ENCODE measurements at places on chromosomes 6 and 20. TPM values are rescaled to one million over a fixed set of nuclear protein-coding genes. Genes with fewer than 3 reads are reported as not detected.

Gene SLC32A1
- polyA plus RNA-seq = not detected

Gene MUC22
- polyA plus RNA-seq = not detected

Gene SLC22A2
- not detected for polyA plus RNA-seq

GRCh38 chr6:38549180-38549579, 90.5 kb downstream of the BTBD9 start:
- no peak overlapping the region for H3K4me3 ChIP-seq
- no peaks in the 10 kb centered on the region for H3K4me1 ChIP-seq
- H3K27ac ChIP-seq = no peak overlapping the region

- no peaks in the 10 kb centered on the region for H3K27me3 ChIP-seq
- H3K4me3 ChIP-seq = no peak overlapping the region
- no peak for DNase-seq
- no peak overlapping the region for H3K27ac ChIP-seq
Observed at GRCh38 chr6:104095661-104096416, 763.9 kb downstream of the HACE1 start.

DNA sequence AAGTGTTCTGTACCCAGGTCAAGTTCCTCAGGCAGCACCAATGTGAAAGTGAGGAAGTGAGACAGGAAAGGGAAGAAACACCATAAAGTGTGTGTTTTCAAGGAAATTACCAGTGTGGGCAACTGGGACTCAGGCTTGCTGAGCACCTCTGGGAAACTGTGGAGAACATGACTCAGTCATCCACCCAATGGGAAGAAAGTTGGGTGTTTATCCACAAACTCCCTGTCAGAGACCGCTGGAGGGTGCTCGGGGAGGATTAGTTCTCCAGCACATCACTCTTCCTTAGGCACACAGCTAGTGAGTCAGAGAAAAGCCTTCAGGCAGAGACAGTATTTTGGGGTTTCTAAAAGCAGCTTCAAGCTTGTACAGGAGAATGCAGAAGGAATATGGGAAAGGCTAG, 93.6 kb downstream of the PCSK2 start:
- DNase-seq = no peak
- peaks cover 7% of the 10 kb centered on the region for H3K27me3 ChIP-seq
- H3K36me3 ChIP-seq = no peaks in the 10 kb centered on the region
- H3K27ac ChIP-seq = no peak overlapping the region
- H3K4me3 ChIP-seq = no peak overlapping the region
- no peaks in the 10 kb centered on the region for H3K4me1 ChIP-seq

Measured in naive thymus-derived CD4-positive, alpha-beta T cell (primary cell).